ENCODE measurements at places on chromosomes 11 and 22. TPM values are rescaled to one million over a fixed set of nuclear protein-coding genes. Genes with fewer than 3 reads are reported as not detected.

The PACSIN3 gene
- polyA plus RNA-seq, result 17.6 TPM

The SCGB1A1 gene
- polyA plus RNA-seq, result not detected

The SLC25A45 gene
- polyA plus RNA-seq, result 2.1 TPM

The INCENP gene
- 14.2 TPM for polyA plus RNA-seq

The ALDH3B2 gene
- not detected for polyA plus RNA-seq

The CASP1 gene
- 15.4 TPM for polyA plus RNA-seq

The RAB36 gene
- 10.1 TPM for polyA plus RNA-seq

The GLYAT gene
- polyA plus RNA-seq, result not detected

The CYB5R3 gene
- 200 TPM for polyA plus RNA-seq

The ARHGAP20 gene
- 2.5 TPM for polyA plus RNA-seq

The PGM2L1 gene
- 1.6 TPM for polyA plus RNA-seq

The RFPL1 gene
- polyA plus RNA-seq, result not detected

The LRRC10B gene
- polyA plus RNA-seq, result not detected

All from BJ (cell line).